Stimulated activated CD8-positive, alpha-beta memory T cell treated with anti-CD3 and anti-CD28 coated beads, Interleukin-4, amount 100 ng/mL, for 4 hours (primary cell): ENCODE measurements at places on chromosomes 5 and 9.

DNA sequence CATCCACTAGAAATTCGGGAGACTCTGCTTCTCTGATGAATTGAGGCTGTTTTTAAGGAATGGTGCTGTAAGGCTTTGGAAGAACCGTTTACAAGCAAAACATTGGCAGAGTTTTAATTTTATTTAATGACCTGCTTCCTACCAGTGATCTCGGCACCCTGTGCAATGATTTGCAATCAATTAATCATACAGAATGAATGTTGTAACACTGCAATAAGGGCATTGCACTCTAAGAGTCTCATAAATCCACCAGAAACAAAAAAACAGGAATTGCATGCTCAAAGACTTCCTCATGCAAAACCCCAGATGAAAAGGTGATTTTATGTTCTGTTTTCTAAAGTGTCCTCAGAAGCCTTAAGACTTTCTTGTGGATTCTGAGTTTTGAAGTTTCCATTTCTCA lies 295.7 kb downstream of the ARHGEF28 start:
- no peak for DNase-seq

- DNase-seq: no peak
These were observed 444.3 kb downstream of the ENC1 start for GRCh38 chr5:74196233-74196632.

GRCh38 chr5:132787076-132787475 lies 10.0 kb upstream of the SEPTIN8 start:
- DNase-seq: no peak

- DNase-seq: no peak
These were observed 85.9 kb upstream of the FAM120A start for GRCh38 chr9:93365427-93366118.

- DNase-seq: no peak
These were observed 3.9 kb downstream of the PLPPR1 start for GRCh38 chr9:101032426-101032825.

- no peak for DNase-seq
These were observed 117.5 kb downstream of the ANKRD55 start for GRCh38 chr5:56115589-56115988.

DNA sequence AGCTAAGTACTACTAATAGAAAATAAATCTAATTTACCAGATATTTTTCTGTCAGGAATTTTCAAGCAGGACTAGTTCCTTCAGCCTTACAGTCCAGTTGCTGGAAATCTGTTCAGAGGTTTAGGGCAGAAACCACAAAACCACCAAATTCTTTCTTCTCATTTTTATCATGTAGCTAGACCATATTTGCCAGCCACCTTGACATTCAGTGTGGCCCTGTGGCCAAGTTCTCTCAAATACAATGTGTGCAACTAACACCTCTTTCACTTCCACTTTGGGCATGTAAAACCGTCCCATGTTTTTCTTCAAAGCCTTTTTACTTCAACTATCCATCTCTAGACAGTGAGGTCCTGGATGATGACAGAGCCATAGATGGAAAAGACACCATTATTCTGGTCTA lies 1133.2 kb upstream of the CDH18 start:
- DNase-seq: no peak

GRCh38 chr9:86589273-86589672 lies 235.1 kb upstream of the TUT7 start:
- no peak for DNase-seq

DNA sequence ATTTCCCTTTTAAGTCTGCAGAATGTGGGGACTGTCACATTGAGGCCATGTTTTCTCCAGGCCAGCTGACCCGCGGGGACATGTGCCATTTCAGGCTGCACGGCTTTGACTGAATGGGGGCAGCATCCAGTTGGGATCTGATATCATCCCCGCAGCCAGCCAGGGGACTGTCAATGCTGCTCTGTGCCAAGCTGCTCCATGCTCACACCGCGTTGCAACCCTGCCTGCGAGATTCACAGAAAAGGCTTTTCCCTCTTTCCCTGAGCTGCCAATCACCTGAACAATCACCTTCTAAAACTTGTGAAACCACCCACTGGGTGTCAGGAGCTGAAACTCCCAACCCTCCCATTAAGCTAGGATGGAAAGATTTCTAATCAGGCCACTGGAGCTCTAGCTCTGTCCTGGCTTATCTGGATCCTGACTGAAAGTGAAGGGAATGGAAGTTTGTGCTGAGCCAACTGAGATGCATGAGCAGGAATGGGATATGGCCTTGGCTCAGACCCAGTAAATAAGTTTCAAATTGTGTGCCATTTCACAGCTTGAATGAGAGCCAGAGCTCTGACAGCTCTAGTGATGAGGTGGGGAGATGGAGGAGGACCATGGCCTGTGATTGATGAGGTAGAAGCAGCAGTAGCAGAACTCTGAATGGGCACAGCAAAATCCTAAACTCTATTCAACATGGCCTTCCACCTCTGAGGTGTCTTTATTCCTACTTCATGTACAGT lies 34.5 kb upstream of the ZNF366 start:
- no peak for DNase-seq

- DNase-seq: no peak
These were observed 41.2 kb downstream of the NADK2 start for GRCh38 chr5:36200513-36200912.

DNA sequence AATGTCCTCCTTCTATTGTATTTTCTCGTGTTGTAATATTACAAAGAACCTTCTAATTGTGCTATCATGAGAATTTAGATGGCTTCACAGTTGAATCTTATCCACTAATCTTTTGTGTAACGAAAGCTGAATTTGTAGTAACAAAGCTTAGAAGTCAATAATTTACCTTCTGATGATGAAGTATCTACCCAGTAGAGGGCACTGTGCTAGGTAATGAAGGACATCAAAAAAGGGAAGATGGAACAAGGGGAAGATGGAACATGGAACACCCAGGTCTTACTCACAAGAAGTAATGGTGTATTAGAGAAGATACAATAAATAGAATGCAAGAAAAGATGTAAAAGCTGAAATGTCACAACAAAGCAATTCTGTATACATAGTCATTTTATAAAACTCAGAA lies 131.0 kb upstream of the CCNG1 start:
- DNase-seq: no peak

DNA sequence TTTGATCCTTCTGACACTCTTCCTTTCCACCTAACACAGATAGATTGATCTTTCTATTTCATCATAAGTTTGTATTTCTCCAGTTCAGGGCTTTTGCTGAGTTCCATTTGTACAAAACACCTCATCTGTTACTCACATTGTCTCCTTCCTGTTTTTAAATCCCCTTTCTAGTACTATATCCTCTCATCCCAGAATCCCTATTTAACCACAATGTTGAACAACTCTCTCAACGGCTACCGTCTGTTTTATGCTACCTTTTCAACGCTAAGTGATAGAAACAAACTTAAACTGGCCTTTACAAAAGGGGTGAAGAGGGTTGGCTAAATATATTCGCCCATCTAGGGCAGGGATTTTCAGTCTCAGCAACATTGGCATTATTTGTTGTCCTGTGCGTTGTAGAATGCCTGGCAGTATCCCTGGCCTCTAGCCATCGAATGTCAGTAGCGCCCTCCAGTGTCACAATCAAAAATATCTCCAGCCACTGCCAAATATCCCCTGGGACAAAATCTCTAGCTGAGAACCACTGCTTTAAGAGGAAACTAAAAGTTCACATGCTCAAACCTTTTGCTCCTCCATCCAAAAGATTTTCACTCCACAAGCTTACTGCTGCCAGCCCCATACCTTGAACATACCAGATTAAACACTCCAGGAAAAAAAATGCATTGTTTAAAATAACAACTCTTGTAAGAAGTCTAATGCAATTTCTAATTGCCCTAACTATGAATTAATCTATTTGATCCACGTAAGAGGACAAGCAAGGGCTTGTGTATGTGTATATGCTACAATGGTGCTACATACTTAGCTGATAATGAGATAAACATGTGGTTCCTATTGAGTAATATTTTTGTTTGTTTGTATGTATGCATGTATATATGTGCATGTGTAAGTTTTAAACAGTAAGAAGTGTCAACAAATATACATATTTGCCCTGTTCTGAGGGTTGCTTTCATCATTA lies 344.0 kb downstream of the PTPRD start:
- DNase-seq: no peak

- no peak for DNase-seq
These were observed 33.2 kb downstream of the MED27 start for GRCh38 chr9:132046456-132046855.

DNA sequence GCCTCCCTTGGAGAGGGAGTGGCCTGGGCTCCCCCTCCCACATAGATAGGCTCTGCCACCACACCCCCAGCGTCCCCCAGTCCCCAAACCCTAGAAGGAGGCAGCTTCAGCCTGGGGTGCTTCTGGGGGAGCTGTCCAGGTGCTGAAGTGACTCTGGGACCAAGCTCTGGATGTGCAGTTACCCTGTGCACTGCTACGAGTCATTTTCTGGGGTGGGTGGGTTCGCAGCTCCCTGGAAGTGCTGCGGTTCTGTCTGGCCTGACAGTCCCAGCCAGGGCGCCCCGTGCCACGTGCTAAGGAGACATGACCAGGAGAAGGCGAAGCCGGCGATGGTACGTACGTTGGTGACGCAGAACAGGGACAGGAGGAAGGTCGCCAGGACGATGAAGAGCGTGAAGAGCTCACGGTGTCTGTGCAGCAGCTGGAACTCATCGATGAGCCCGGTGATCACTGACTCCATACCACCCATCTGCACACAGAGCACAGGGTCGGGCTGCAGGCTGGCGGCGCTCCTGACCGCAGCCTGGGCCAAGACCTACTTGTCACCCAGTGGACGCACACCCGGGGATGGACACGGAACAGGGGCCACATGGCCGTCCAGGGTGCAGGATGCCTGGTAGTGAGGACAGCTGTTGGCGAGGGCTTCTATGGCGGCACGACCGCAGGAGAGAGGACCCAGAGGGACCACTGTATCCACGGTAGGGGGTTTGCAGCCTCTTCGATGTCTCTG lies 35.7 kb downstream of the SLC6A3 start:
- DNase-seq: no peak

- DNase-seq: no peak
These were observed 495.1 kb downstream of the KIF4B start for GRCh38 chr5:155508673-155509072.

DNA sequence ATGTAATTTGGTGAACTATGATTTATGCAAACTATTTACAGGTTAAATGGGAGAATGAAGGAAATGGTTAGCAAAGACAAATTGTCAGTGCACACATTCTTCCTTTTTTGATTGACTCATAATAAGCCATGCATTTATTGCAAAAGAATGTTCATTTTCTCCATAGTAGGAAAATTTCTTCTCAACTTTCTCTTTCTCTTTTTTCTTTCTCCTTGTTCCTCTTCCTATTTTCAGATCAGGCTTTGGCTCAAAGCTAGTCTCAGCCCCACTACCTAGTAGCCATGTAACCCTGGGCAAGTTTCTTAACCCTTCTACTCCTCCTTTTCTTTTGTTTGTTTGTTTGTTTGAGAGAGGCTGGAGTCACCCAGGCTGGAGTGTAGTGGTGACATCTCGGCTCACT lies 156.6 kb downstream of the PIK3R1 start:
- DNase-seq: no peak

GRCh38 chr5:127298656-127299055 lies 8.1 kb downstream of the MEGF10 start:
- DNase-seq: no peak

DNA sequence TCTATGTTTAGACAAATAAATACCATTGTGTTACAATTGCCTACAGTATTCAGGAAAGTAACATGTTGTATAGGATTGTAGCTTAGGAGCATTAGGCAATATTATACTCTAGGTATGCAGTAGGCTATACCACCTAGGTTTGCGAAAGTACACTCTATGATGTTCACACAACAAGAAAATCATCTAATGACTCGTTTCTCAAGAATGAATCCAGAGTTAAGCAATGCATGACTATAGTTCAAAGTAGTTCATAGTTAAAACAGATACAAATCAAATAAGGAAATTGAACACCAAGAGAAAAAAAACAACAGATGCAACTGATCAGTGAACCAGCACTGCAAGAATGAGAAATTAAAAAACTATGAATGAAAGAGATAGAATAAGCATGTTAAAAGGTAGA lies 27.6 kb upstream of the ABLIM3 start:
- DNase-seq: no peak

DNA sequence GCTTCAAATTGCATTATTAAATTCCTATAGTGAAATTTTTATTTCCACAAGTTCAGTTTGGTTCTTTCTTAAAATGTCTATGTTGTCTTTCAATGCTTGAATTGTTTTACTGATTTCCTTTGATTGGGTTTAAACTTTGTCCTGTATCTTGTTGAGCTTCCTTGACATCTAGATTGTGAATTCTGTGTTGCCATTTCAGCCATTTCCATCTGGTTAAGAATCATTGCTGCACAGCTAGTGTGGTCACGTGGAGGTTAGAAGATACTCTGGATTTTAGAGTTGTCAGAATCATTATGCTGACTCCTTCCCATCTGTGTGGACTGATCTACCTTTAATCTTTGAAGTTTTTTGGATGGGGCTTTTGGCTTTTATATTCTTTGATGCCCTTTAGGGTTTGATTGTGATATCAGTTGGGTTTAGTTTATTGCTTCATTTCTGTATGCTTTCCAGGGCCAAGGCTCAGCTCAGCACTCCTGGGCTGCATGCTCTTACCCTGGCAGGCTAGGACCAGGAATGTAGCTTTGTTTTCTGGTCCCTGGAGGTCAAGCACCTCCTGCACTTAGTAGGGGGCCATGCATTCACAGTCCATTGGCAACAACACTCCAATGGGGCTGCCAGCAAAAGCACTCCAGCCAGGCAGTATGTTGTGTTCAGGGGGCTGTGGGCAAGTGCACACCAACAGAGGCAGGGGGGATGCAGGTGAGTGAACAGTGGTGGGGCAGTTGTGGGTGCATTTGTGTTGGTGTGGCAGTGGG lies 141.4 kb downstream of the PRR16 start:
- DNase-seq: no peak

GRCh38 chr5:98402130-98402529 lies 371.3 kb upstream of the RGMB start:
- no peak for DNase-seq

DNA sequence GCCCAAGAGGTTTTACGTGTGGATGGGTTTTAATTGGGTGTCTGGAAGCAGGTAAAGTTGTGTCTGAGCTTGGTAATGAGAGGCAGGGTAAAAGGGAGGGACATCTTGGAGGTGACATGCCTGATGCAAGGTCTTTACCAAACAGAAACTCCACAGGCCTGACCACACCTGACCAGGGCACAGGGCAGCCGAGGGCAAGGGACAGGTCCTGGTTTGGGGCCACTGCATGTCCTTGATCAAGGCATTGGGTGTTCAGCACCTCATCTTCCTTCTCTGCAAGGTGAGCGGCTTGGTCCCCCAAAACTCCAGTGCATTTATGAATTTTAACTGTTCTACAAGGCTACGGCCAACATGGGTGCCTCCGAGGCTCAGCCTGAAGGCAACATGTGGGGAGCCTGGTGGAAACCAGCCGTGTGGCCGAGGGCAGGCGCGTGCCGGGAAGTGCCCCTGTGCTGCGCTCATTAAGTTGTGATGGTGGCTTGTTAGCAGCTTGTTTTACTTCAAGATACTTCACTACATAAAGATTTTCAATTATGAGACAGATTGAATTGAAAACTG lies 30.7 kb upstream of the LPCAT1 start:
- DNase-seq: no peak
